Spleen (tissue), 13 donors: ENCODE measurements at places on chromosomes 4 and X. TPM values are rescaled to one million over a fixed set of nuclear protein-coding genes. Genes with fewer than 3 reads are reported as not detected.

- DNase-seq: no peak
- H3K36me3 ChIP-seq: no peaks in the 10 kb centered on the region
- no peak overlapping the region for H3K4me3 ChIP-seq
- no peaks in the 10 kb centered on the region for H3K4me1 ChIP-seq
- H3K27ac ChIP-seq: no peak overlapping the region
Observed at GRCh38 chr4:78288327-78288726, 231.2 kb downstream of the FRAS1 start.

GRCh38 chrX:31743004-31743403 lies 671.2 kb upstream of the FTHL17 start:
- no peaks in the 10 kb centered on the region for H3K36me3 ChIP-seq
- no peaks in the 10 kb centered on the region for H3K4me1 ChIP-seq

DNA sequence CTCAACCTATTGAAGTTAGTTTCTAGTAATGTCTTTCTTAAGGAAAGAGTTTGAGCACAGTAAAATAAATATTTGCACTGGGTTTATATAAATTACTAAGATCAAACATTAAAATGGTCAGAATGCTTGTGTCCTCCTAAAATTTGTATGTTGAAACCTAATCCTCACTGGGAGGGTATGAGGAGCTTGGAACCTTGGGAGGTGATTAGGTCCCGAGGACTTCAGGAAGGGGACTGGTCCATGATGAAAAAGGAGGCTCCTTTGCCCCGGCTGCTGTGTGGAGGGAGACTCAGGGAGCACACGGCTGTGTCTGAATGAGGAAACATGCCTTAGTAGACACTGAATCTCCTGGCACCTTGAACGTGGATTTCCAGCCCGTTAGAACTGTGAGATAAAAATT lies 221.9 kb downstream of the TENM3 start:
- no peak overlapping the region for H3K27ac ChIP-seq
- H3K27me3 ChIP-seq: peaks cover 4% of the 10 kb centered on the region
- H3K4me3 ChIP-seq: no peak overlapping the region
- H3K36me3 ChIP-seq: no peaks in the 10 kb centered on the region

DNA sequence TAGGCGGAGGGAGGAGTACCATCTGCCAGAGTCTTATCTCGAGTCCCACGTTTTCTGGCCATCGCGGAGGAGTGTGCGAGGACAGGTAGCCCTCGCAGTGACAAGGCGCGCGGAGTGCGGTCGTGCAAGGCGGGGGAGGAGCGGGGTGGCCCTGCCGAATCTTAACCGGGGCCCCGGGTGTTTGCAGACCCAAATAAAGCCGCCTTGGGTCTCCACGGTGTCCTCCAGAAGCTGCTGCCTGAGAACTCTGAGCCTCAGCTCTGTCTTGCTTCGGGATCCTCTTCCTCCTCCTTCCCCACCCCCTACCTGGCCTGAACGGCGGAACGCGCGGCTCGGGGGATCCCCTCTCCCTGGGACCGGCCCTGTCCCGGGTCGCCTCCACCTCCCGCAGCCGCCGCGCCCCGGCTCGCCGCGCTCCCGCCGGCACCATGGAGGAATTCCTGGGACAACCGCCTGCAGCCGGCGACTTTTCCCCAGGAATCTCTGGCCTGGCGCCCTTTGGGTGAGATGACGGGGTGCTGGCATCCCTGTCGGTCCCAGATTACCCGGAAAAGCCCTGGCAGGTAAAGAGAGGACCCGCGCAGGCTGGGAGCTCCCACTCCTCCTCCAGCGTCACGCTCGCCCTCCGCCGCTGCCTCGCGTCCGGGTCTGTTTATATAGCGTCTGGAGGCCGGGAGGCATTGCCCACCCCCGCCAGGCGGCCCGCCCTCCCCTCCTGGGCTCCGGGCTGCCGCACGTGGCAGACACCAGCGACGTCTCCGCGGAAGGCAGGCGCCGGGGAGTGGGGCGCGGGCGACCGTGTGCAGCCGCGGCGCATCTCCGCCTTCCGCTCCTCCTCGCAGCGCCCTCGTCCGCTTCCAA lies at the start of gene GALNTL6:
TSS of gene GALNTL6 (plus strand) at position 740 of the 861 bp plus-strand sequence.
- H3K4me1 ChIP-seq: peaks cover 10% of the 10 kb centered on the region
- no peaks in the 10 kb centered on the region for H3K36me3 ChIP-seq
- peak; percentile 82 for DNase-seq

DNA sequence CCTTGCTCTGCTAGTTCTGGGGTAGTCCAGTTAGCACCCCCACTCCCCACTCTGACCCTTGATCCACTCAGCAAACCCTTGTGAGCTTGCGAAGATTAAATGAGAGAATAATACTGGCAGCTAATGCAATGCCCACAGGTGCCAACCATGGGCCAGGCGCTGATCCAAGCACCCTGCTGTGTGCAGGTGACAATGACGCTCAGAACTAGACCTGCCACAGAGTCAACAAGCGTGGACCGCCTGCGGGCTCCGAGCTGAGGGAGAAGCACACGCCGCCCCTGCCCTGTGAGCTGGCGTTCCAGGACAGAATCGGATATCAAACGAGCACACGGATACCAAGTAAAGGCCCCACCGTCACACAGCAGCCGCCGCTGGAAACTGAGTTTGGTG lies 129.2 kb downstream of the FAM53A start:
- no peaks in the 10 kb centered on the region for H3K4me1 ChIP-seq
- H3K4me3 ChIP-seq: no peak overlapping the region
- no peak for DNase-seq
- no peaks in the 10 kb centered on the region for H3K36me3 ChIP-seq

- no peak overlapping the region for H3K27ac ChIP-seq
- DNase-seq: no peak
- H3K27me3 ChIP-seq: no peaks in the 10 kb centered on the region
Observed at GRCh38 chrX:7771788-7772438, 71.1 kb upstream of the VCX start.

DNA sequence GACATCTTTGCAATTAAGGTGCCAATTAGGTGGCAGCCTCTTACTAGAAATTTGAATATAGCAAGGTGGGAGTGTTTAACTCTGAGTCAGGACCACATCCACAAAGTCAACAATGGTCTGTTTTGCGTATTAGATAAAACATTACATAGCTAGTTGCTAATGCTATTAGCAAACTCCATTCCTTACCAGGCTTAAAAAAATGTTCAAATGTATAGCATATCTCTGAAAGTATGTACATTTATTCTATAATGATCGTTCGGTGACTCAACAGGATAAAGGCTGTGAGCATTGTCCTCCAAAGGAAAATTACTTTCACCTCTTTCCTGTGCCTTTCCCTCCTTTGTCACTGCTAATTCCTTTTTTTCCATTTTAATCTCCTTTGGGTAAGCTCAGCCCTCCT lies 74.5 kb downstream of the SYTL5 start:
- H3K27ac ChIP-seq: no peak overlapping the region
- no peak overlapping the region for H3K4me3 ChIP-seq
- H3K27me3 ChIP-seq: no peaks in the 10 kb centered on the region
- no peaks in the 10 kb centered on the region for H3K4me1 ChIP-seq
- DNase-seq: no peak

DNA sequence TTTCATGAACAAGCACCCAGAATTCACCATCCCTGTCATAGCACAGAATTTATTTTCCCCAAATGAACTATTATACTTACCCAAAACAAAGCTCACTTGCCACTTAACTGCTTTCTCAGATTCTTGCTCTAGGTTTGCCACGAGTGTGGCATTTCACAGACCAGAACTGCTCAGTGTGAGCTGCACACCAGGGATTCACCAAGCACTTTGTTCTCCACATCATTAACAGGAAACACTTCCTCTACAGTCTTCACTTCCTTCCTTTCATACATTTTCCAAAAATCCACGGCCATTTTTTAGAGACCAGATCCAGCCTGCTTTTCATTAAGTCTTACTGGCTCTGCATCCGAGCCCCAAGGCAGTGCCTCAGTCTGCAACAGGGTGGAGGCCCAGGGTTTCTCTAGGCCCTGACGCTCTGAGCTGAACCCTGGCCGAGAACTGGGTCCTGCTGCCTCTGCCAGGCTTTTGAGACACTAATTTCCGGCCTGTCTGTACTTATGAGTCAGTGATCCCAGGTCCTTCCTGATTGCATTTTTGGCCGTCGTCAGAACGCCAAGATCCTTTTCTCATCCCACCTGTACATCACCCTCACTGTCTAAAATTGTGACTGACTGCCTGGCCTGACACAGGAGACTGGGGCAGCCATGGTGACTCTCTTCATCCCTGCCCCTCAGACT lies 67.6 kb upstream of the MTNR1A start:
- no peaks in the 10 kb centered on the region for H3K4me1 ChIP-seq
- H3K4me3 ChIP-seq: no peak overlapping the region
- H3K36me3 ChIP-seq: no peaks in the 10 kb centered on the region

GRCh38 chrX:16060252-16060651 lies 63.1 kb upstream of the GRPR start:
- no peaks in the 10 kb centered on the region for H3K27me3 ChIP-seq
- H3K27ac ChIP-seq: no peak overlapping the region
- no peak overlapping the region for H3K4me3 ChIP-seq
- DNase-seq: no peak
- no peaks in the 10 kb centered on the region for H3K4me1 ChIP-seq

DNA sequence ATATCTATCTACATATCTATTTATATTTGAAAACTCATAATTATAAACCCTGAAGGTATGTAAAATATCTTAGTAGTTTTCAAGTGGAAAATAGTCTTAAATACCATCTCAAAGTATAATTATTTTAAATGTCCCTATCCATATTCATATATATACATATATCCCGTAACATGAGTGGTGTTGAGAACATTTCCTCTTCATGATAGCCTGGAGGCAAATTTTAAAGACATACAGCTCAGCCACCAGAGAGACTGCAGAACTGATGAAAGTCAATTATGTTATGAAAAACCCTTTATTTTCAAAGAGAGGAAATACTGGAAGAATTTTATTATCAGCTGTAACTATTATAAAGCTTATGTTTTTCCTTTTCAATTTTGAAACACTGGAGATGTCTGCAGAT lies 1806.7 kb upstream of the PCDH7 start:
- no peak overlapping the region for H3K4me3 ChIP-seq
- no peaks in the 10 kb centered on the region for H3K36me3 ChIP-seq
- H3K27ac ChIP-seq: no peak overlapping the region
- no peak for DNase-seq

- H3K27me3 ChIP-seq: no peaks in the 10 kb centered on the region
- H3K27ac ChIP-seq: no peak overlapping the region
- no peak overlapping the region for H3K4me3 ChIP-seq
- no peaks in the 10 kb centered on the region for H3K36me3 ChIP-seq
- no peaks in the 10 kb centered on the region for H3K4me1 ChIP-seq
Observed at GRCh38 chr4:15504041-15504440, 34.4 kb downstream of the CC2D2A start.

DNA sequence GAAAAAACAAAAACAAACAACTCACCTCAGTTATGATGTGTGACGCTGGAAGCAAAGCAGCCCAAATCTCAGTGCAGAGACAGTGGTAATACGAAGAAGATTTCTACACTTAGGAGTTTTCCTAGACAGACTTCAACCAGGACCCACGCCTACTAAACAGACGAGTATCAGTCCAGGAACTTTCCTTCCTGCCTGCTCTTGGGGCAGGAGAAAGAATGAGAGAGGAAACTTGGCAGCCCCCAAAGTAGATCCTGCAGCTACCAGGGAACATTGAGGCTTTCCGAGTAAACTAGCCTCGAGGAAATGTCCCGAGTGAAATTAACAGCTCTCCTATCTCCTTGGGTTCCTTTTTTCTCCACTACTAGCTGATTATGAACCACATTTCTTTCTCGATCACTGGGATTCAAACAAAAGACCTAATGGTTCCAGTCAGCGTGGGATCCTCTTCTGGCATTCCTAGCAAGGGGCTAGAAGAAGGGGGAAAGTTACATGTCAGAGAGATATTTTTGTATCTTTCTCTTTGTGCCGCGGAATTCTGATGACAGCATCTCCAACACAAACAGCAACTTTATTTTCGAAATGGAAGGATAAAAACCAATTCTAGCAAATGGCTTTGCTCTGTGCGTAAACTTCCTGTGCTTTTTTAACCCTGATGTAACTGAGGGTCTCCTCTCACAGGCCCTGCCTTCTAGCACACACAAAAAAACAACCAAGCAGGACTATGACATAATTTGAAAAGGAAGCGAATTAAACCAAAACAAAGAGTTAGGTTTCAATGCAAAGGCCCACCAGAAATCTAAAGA lies 53.2 kb downstream of the PPM1K start:
- peak overlapping the region; percentile 5 for H3K4me3 ChIP-seq
- no peak for DNase-seq
- H3K27me3 ChIP-seq: no peaks in the 10 kb centered on the region
- H3K27ac ChIP-seq: peak overlapping the region; percentile 49

GRCh38 chrX:134418317-134419113 lies 41.5 kb upstream of the HPRT1 start:
- H3K27me3 ChIP-seq: no peaks in the 10 kb centered on the region
- H3K27ac ChIP-seq: no peak overlapping the region
- no peak for DNase-seq
- H3K4me1 ChIP-seq: no peaks in the 10 kb centered on the region

GRCh38 chr4:152515678-152516077 lies 20.2 kb downstream of the FBXW7 start:
- no peak overlapping the region for H3K27ac ChIP-seq
- peaks cover 40% of the 10 kb centered on the region for H3K4me1 ChIP-seq
- DNase-seq: no peak

- no peak overlapping the region for H3K4me3 ChIP-seq
- H3K27ac ChIP-seq: no peak overlapping the region
- H3K27me3 ChIP-seq: no peaks in the 10 kb centered on the region
- no peak for DNase-seq
- no peaks in the 10 kb centered on the region for H3K36me3 ChIP-seq
Observed at GRCh38 chrX:134206221-134206620, 30.8 kb upstream of the CCDC160 start.

GRCh38 chrX:29858714-29859113 lies 356.6 kb upstream of the MAGEB2 start:
- H3K4me1 ChIP-seq: no peaks in the 10 kb centered on the region
- H3K27me3 ChIP-seq: no peaks in the 10 kb centered on the region
- H3K36me3 ChIP-seq: no peaks in the 10 kb centered on the region
- H3K27ac ChIP-seq: no peak overlapping the region
- no peak overlapping the region for H3K4me3 ChIP-seq

The TRIM61 gene
- 1.7 TPM for total RNA-seq

The NEUROG2 gene
- total RNA-seq: not detected

The MTCP1 gene
- 16.8 TPM for total RNA-seq

The CCDC160 gene
- total RNA-seq: not detected

The F11 gene
- total RNA-seq: not detected

The CXorf51A gene
- not detected for total RNA-seq

The DMRTC1 gene
- total RNA-seq: not detected

The ZMAT1 gene
- 19.5 TPM for total RNA-seq

The ARMCX1 gene
- total RNA-seq: 12.1 TPM

The FRMPD3 gene
- 0.51 TPM for total RNA-seq
